ENCODE measurements at places on chromosomes 6 and 20.

GRCh38 chr20:35387334-35387733 is 24.4 kb downstream of the UQCC1 start:
- H3K4me3 ChIP-seq = no peak overlapping the region
- no peak overlapping the region for H3K27ac ChIP-seq
- no peaks in the 10 kb centered on the region for H3K36me3 ChIP-seq
- no peaks in the 10 kb centered on the region for H3K27me3 ChIP-seq
- no peak for DNase-seq

- DNase-seq = no peak
- no peaks in the 10 kb centered on the region for H3K4me1 ChIP-seq
- no peaks in the 10 kb centered on the region for H3K36me3 ChIP-seq
- H3K27me3 ChIP-seq = no peaks in the 10 kb centered on the region
Observed at GRCh38 chr6:145681965-145682364, 53.4 kb downstream of the EPM2A start.

- no peak for DNase-seq
- H3K4me3 ChIP-seq = no peak overlapping the region
- H3K4me1 ChIP-seq = no peaks in the 10 kb centered on the region
- no peaks in the 10 kb centered on the region for H3K27me3 ChIP-seq
Observed at GRCh38 chr6:151096255-151096612, 143.5 kb upstream of the AKAP12 start.

GRCh38 chr6:124796464-124796970 is 165.7 kb upstream of the RNF217 start:
- no peak overlapping the region for H3K4me3 ChIP-seq
- no peaks in the 10 kb centered on the region for H3K36me3 ChIP-seq
- no peak for DNase-seq
- H3K4me1 ChIP-seq = no peaks in the 10 kb centered on the region
- H3K27ac ChIP-seq = no peak overlapping the region

GRCh38 chr6:53171605-53172467 is 23.2 kb upstream of the GCM1 start:
- H3K27ac ChIP-seq = no peak overlapping the region
- DNase-seq = peak; percentile 82
- no peak overlapping the region for H3K4me3 ChIP-seq
- H3K36me3 ChIP-seq = no peaks in the 10 kb centered on the region
- H3K4me1 ChIP-seq = no peaks in the 10 kb centered on the region

GRCh38 chr6:87617405-87617804 is 27.5 kb downstream of the ORC3 start:
- DNase-seq = no peak
- no peak overlapping the region for H3K4me3 ChIP-seq
- no peak overlapping the region for H3K27ac ChIP-seq

- no peaks in the 10 kb centered on the region for H3K4me1 ChIP-seq
- DNase-seq = no peak
- H3K27me3 ChIP-seq = no peaks in the 10 kb centered on the region
- H3K36me3 ChIP-seq = no peaks in the 10 kb centered on the region
Observed at GRCh38 chr20:10376270-10377075, 57.5 kb downstream of the MKKS start.

GRCh38 chr6:164628302-164628931 is 681.0 kb downstream of the C6orf118 start:
- H3K4me1 ChIP-seq = no peaks in the 10 kb centered on the region
- H3K27me3 ChIP-seq = no peaks in the 10 kb centered on the region
- H3K27ac ChIP-seq = no peak overlapping the region
- no peak overlapping the region for H3K4me3 ChIP-seq

- H3K4me3 ChIP-seq = peak overlapping the region; percentile 23
- peak overlapping the region; percentile 90 for H3K27ac ChIP-seq
- no peaks in the 10 kb centered on the region for H3K4me1 ChIP-seq
- DNase-seq = peak; percentile 84
Observed at GRCh38 chr6:26473758-26474438, 16.1 kb downstream of the BTN2A1 start.

DNA sequence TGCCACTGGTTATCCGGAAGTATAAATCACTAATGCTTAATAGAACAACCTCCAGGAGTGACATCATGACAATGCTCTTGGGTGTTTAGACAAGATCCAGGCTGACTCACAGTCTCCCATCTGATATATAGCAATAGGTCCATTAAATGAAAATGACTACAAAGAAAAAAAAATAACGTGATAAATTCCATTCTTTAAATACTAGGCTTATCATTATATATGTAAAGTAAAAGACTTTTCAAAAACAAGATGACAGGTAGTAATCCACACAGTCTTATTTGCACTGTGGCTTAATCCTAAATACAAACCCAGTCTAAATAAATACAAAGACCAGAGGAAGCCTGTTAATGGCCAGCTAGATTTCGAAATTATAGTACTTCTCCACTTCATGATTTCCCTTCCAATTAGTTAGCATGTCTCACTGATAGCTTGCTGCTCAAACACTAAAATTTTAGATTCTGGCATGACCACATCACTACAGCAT is 149.1 kb upstream of the BEND3 start:
- H3K4me3 ChIP-seq = no peak overlapping the region
- DNase-seq = no peak
- no peaks in the 10 kb centered on the region for H3K36me3 ChIP-seq
- no peaks in the 10 kb centered on the region for H3K4me1 ChIP-seq
- H3K27me3 ChIP-seq = no peaks in the 10 kb centered on the region

DNA sequence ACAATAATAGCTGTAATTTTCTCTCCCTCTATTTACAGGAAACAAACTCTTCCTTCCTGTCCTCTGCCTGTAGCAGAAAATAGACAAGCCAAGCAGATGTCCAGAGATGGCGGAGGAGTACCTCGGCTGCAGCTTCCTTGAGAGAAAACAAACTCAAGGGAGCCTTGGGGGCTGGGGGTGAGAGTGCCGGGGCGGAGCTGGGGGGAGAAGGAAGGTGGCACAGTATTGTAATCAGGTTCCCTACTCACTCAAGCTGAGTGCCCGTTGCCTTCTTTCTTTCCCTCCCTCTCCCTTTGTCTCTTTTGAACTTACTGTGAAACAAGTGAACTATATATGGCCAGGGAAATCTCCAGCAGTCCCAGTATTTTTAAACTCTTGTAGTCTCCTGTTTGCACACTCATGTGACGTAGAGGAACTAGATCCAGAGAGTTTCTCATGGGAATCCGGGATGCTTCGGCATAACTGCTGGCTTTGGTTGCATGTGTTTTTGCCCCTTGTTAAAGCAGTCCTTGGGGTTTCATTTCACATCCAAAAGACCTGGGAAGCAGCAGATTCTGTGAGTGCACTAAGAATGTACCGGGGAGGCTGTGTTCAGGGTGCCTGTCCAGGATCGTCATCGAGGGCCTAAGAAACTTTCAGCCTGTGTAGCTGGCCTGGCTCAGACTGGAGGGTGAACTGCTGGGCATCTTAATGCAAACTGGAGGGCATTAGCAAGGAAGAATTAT is 44.6 kb upstream of the HDDC2 start:
- H3K4me3 ChIP-seq = no peak overlapping the region
- H3K27ac ChIP-seq = no peak overlapping the region
- no peaks in the 10 kb centered on the region for H3K4me1 ChIP-seq
- no peak for DNase-seq

GRCh38 chr20:4471221-4471620 is 250.5 kb upstream of the PRND start:
- no peaks in the 10 kb centered on the region for H3K36me3 ChIP-seq
- no peak overlapping the region for H3K27ac ChIP-seq
- no peak overlapping the region for H3K4me3 ChIP-seq

- H3K4me3 ChIP-seq = no peak overlapping the region
- no peak for DNase-seq
- no peak overlapping the region for H3K27ac ChIP-seq
- no peaks in the 10 kb centered on the region for H3K4me1 ChIP-seq
Observed at GRCh38 chr20:58240471-58240870, 12.0 kb upstream of the ANKRD60 start.

DNA sequence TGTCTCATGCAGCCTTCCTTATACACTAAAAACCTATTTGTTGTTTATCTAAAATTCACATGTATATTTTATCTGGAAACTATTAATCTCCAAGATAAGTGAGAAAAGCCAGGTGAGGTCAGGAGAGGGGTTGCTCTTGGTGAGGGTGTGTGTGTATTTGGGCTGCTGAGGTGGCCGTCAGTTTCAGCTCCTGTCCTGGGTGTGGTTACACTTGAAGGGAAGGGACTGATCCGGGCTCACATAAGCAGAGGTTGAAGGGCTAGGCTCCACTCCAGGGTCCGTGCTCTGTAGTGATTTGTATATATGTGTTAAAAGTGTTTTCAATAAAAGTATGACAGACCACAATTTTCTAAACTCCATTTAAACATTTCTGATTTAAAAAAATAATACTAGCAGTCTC is 13.5 kb upstream of the SNAI1 start:
- DNase-seq = no peak
- H3K4me1 ChIP-seq = no peaks in the 10 kb centered on the region
- H3K27ac ChIP-seq = no peak overlapping the region
- no peaks in the 10 kb centered on the region for H3K36me3 ChIP-seq

DNA sequence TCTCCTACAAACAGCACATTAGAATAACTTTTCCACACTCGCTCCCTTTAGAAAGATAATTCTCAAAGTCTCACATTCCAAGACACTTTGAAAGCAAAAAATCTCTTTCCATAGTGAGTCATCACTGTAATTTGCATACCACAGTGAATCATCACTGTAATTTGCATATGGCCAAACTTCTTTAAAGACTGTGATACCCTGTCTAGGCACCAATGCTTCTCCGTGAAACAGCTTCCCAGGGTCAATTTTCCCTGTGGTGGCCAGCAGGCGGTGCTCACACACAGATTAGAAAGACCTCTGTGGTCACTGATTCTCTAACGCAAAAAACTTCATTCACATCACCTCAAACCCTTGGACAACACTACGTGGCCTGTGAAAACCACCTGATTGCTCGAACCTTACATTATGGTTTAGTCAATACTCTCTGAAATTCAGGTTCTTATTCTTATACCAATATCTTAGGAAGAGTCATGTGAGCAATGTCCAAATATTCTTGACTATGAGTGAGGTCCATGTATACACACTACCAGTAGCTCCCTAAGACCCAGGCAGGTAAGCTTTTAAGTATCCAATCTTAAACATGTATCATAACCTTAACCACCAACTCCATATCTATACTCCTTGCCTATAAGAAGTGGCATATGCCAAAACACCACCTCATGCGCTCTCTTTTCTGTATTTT is 78.5 kb upstream of the PHACTR1 start:
- H3K27ac ChIP-seq = no peak overlapping the region
- no peak overlapping the region for H3K4me3 ChIP-seq
- DNase-seq = peak; percentile 11
- H3K4me1 ChIP-seq = no peaks in the 10 kb centered on the region
- H3K36me3 ChIP-seq = no peaks in the 10 kb centered on the region

DNA sequence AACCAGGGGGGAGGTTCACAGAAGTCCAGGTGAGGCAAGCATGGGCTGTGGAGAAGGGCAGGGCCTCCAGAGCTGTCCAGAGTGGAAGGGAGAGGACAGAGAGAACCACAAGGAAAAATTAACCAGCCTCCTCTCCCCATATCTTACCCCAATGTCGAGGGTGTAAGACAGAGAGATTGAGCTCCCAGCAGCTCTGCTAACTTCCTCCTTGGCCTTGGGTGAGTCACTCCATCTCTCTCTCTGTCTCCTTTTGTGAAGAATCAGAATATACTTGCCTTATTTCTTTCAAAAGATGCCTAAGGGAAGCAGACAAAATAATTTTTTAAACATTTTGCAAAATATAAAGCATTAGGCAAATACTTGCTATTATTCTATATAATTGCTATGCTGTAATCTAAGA is 58.3 kb upstream of the IYD start:
- no peaks in the 10 kb centered on the region for H3K27me3 ChIP-seq
- no peak overlapping the region for H3K4me3 ChIP-seq
- H3K27ac ChIP-seq = no peak overlapping the region
- no peaks in the 10 kb centered on the region for H3K36me3 ChIP-seq
- H3K4me1 ChIP-seq = no peaks in the 10 kb centered on the region

DNA sequence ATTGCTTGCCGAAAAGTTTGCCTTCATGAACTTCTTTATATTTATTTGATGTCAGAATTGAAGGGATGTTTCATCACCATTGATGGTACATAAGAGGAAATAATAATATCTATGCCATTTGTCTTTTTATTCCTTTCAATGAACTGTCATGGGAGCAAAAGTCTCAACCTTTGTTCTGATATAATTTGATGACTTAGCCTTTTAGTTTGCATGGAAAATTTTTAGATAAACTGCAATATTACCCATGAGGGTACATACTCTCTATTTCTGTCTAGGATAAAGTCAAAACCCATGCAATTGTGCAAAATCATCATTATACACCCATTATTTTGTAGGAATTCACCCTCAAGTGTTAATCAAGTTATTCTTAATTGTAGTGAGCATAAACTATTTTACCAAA is 15.9 kb downstream of the TBXT start:
- H3K4me1 ChIP-seq = no peaks in the 10 kb centered on the region
- H3K4me3 ChIP-seq = no peak overlapping the region
- H3K27me3 ChIP-seq = no peaks in the 10 kb centered on the region
- no peak overlapping the region for H3K27ac ChIP-seq

All from prostate gland (tissue), 2 donors.